ENCODE measurements at places on chromosomes 2 and 18.

GRCh38 chr18:53906681-53907080 is 317.8 kb downstream of the MBD2 start:
- no peak overlapping the region for H3K4me3 ChIP-seq
- no peaks in the 10 kb centered on the region for H3K36me3 ChIP-seq
- H3K27me3 ChIP-seq = no peaks in the 10 kb centered on the region
- DNase-seq = no peak
- H3K4me1 ChIP-seq = no peaks in the 10 kb centered on the region
- no peak overlapping the region for H3K27ac ChIP-seq

GRCh38 chr2:165920748-165921147 is 32.8 kb downstream of the TTC21B start:
- no peaks in the 10 kb centered on the region for H3K27me3 ChIP-seq
- H3K36me3 ChIP-seq = peaks cover 30% of the 10 kb centered on the region
- DNase-seq = no peak
- no peak overlapping the region for H3K4me3 ChIP-seq
- H3K27ac ChIP-seq = peak overlapping the region; percentile 78
- H3K4me1 ChIP-seq = peaks cover 28% of the 10 kb centered on the region

DNA sequence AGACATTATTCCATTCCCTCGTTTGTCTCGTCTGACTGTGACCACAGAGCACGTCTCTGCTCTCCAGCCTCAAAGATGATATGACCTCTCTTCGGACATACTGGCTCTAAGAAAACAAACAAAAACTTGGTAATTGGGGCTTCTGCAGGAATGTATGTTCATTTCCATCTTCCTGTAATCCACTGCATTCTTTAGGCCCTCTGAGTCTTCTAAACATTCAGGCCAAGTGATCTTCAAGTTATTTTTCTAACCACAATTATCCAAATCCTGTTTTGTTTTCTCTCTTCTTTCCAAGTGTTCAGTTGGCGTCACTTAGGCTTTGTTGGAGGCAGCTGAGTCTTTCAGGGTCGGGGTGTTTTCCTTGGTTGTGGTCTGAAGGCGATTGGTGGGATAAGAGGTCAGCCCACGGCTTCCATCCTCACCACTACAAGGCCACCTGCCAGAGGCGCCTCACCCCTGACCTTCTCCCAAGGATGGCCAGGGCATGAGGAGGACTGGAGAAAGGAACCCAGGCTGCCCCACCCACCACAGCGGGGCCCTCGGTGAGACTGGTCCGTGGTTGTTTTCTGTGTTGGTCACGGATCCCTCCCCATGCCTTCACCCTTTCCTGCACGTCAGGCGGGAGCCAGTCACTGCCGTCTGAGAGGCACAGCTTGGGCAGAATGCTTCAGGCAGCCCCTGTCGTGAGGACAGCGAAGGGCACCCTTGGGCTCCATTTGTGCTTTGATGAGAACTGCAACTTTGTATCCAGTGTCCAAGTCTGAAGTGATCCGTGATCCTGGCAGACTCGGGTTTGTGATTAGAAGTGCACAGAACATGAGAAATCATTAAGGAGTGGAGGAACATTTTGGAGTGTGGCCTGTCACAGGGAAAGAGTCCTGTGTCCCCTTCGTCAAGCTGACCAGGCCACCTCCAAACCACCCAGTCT is 88.6 kb upstream of the FHL2 start:
- no peaks in the 10 kb centered on the region for H3K36me3 ChIP-seq
- peaks cover 20% of the 10 kb centered on the region for H3K27me3 ChIP-seq
- no peak for DNase-seq
- no peak overlapping the region for H3K27ac ChIP-seq
- H3K4me3 ChIP-seq = no peak overlapping the region

- peaks cover 37% of the 10 kb centered on the region for H3K36me3 ChIP-seq
- H3K27ac ChIP-seq = no peak overlapping the region
- H3K4me1 ChIP-seq = peaks cover 21% of the 10 kb centered on the region
- no peaks in the 10 kb centered on the region for H3K27me3 ChIP-seq
- H3K4me3 ChIP-seq = no peak overlapping the region
Measured at GRCh38 chr2:144225076-144225475, 294.8 kb downstream of the ZEB2 start.

DNA sequence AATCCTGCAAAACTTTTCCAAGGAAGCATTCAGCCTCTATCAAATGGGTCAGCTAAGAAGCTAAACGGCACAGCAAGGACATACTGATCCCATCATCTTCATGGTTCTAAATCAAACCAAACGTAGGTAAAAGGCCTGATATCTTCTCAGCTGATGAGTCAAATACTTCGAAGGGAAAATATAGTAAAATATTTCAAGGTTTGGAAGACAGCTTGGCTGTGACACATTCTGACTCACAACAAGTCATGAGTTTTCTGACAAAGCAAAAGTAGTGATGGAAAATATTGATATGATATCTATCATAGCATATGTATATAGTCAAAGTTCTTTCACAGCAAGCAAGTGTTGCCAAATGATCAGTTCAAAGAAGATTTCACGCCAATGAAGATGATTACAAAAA is 31.5 kb downstream of the DOCK10 start:
- H3K27me3 ChIP-seq = no peaks in the 10 kb centered on the region
- no peak for DNase-seq
- H3K27ac ChIP-seq = peak overlapping the region; percentile 18
- no peak overlapping the region for H3K4me3 ChIP-seq
- peaks cover 15% of the 10 kb centered on the region for H3K36me3 ChIP-seq
- H3K4me1 ChIP-seq = peaks cover 67% of the 10 kb centered on the region

DNA sequence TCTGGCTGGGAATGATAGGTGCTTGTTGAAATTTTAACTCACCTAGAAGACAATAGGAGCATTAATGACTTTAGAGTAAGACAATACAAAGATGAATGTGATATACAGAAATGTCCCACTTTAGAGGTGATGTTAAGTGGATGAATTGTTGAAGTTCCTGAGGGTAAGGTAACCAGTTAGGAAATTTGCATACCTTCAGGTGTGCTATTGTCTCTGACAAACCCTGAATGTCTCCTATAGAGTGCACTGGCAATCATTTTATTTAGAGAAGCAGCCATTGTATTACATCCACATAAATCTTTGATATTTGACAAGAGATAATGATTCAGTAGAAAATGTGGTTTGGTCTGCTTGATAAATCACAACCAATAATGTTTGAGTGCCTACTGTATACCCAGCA is 228.5 kb downstream of the RNF144A start:
- peaks cover 2% of the 10 kb centered on the region for H3K36me3 ChIP-seq
- H3K27me3 ChIP-seq = no peaks in the 10 kb centered on the region
- no peak overlapping the region for H3K27ac ChIP-seq
- DNase-seq = no peak
- no peak overlapping the region for H3K4me3 ChIP-seq
- no peaks in the 10 kb centered on the region for H3K4me1 ChIP-seq

GRCh38 chr2:46779447-46779941 is 136.1 kb downstream of the MCFD2 start:
- no peak overlapping the region for H3K4me3 ChIP-seq
- H3K36me3 ChIP-seq = no peaks in the 10 kb centered on the region
- peaks cover 17% of the 10 kb centered on the region for H3K27me3 ChIP-seq
- H3K27ac ChIP-seq = no peak overlapping the region
